ENCODE measurements at places on chromosomes 3 and 15.

- DNase-seq: no peak
Measured at GRCh38 chr3:144463911-144464310, 492.3 kb downstream of the DIPK2A start.

DNA sequence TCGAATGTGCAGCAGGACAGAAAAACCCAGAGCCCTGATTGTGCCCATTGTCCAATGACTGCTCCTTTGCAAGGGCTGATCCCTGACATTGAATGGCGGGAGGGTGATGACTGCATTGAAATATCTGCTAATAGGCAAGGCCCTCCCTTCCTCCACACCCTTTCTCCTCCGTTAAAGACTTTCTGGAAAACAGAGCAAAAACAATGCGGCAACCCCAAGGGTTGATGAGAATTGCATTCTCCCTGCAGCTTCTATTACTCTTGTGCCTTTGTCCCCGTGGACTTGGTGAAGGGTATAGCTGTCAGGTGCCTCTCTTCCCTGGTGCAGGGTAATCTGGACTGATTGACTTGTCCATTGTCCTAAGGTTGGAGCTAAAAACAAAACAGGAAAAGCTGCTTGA lies 71.8 kb downstream of the THSD4 start:
- no peak for DNase-seq

- no peak for DNase-seq
Measured at GRCh38 chr15:39592500-39592899, 11.6 kb downstream of the THBS1 start.

DNA sequence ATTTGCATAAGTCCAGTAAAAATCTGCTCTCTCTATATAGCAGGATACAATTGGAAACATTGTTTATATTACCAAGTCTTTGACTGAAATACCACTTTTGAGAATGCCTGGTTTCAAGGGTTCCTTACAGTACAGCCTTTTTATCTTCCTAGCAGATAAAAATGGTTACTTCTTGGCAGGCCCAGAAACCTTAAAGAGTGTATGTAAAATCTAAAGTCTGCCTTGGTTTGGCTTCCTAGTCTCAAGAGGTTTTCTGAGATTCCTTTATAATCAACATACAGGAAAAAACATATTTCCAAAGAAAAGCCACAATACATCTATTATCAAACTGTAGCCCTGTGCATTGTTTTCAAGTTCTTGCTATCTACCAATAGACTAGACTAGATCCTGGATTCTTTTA lies 84.6 kb downstream of the PLSCR2 start:
- no peak for DNase-seq

DNA sequence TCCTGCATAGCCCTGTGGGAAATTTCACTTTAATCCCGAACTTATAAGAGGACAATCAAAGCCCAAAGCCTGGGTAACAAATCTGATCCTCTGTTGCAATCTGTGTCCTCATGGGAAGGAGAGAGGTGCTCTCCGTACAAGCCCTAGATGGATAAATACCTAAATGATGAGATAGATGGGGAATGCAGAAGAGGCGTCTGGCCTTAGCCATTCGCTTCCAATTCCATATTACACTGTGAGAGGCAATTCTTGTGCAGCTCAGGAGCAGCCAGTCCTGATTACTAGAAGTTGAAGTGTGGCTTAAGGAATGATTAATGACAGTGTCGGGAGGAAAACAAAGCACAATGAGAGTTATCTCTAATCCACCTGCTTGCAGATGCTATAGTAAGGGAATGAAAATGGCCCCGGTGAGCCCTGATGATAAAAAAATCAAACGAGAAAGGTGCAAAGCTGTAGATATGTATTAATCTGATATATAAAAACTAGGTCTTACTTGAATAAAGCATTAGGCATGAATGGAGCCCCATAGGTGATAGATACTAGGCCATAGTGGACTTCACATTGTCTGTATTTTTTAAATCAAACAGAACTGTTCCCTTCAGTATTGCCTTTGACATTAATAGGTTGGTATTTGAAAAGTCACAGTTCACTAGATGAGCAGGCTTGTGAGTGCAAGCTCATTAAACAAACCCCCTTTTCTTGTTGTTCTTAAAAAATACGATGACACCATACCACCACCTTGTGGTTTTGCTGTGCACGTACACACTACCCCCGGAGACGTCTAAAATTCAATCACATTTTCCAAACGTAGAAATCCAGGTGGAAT lies 54.2 kb upstream of the TMCO5A start:
- no peak for DNase-seq

GRCh38 chr3:182731764-182732163 lies 61.5 kb upstream of the ATP11B start:
- no peak for DNase-seq

DNA sequence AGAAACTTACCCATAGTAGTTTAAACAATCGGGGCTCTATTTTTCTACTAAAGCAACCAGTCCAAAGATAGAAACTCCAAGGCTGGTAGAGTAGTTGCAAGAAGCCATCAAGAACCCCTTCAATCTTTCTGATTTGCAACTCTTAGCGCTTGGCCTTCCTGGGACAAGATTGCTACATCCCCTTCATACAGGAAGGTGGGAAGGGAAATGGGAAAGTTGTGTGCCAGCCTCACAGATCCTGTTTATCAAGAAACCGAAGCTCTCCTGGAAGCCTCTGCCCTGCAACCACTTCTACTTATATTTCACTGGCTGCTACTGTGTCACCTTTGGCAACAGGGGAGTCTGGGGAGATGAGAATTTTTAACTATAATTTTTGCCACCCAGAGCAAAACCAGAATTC lies 46.2 kb downstream of the OSBPL10 start:
- DNase-seq: no peak

DNA sequence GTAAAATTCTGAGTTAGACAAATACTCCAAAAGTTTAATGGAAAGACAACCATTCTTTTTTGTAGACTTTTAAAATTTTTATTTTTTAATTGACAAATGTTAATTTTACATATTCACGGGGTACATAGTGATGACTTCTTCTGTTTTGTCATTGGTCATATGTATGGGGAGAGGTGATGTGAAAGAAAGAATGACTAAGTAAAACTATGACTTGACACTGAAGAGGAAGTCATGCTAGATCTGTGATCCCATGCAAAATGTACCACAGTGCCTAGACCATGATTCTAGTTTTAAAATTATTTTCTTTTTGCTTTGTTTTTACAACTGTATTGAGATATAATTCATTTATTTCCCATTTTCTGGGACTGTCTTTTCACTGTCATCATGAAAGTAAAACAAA lies 281.6 kb downstream of the MBNL1 start:
- no peak for DNase-seq

GRCh38 chr15:59501597-59501996 lies 63.6 kb downstream of the FAM81A start:
- DNase-seq: no peak

DNA sequence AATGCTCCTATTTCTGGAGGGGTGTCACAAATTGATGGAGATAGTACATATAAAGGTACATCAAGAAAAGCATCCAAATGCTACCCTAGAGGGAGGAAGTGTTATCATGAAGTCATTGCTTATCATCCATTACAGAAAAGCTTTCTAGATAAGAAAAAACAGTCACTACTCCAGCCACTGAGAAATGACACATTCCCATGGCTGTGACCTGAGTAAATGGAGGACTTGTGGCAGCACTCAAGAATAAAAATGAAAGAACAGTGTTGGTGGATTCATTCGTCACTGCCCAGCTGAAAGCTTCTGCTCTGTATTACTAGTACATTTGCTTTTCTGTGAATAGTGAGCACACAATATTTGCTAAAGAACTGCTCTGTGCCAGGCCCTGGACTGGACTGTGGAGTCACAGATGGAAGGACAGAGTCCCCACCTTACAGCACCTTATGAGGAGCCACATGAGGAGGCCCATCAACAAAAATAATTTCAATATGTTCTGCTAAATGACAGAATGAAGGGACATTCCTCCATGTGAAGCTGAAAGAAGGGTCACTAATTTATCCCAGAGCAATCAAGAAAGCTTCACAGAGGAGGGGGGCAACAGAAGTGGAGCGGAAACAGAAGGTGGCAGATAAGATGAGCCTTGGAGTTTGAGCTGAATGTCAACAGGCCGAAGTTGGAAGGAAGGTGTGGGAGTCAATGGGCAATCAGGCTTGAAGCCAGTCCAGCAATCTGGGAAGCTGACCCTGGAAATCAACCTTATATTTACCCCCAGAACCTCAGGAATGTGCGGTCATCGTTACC lies 343.5 kb upstream of the TRIM42 start:
- DNase-seq: no peak

GRCh38 chr3:16514755-16515353 lies 1.4 kb upstream of the RFTN1 start:
- DNase-seq: no peak

DNA sequence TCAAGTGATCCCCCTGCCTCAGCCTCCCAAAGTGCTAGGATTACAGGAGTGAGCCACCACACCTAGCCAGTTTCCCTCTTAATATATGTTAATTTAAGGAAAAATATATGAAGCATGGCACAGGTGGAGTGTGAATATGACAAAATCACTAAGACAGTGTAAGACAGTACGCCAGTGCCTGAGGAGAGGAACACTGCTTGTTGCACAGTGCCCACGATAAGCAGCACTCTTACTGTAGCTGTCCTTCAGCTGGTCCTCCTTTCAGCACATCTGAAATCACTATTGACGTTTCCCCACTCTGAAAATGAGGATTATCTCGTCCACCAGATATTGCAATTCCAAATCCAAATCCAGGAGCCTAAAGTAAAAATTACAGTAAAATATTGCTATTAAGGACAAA lies 49.3 kb downstream of the TJP1 start:
- no peak for DNase-seq

GRCh38 chr15:36428102-36428845 lies 151.2 kb upstream of the CDIN1 start:
- no peak for DNase-seq

- DNase-seq: no peak
Measured at GRCh38 chr15:47283246-47283645, 434.1 kb upstream of the SEMA6D start.

- DNase-seq: no peak
Measured at GRCh38 chr3:189966843-189967242, 153.9 kb downstream of the P3H2 start.

GRCh38 chr3:33067484-33067883 lies 29.5 kb downstream of the GLB1 start:
- DNase-seq: no peak

DNA sequence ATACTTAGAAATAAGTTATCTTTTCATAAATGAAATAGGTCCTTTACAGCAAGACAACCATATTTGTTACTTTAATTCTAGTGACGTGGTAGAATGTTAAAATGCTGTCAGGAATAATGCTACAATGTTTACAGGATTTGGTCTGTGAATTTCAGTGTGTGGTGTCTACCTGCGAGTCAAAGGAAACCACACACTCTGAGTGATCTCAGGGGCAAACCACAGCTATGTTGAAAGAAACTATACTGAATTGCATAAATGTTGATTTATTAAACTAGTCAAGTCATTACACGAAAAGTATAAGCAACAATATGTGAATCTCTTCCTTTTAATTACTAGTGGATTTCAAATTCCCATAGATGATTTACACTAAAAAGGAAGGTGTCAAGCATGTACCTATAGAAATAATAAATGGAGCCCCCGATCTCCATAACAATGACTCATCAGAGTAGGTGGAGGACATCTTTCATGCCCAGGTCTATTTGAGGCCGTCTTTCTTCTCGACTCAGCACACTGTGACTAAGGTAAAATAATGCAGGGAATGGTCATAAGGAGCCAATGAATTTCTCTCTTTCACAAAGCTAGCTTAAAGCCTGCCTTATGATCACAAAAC lies 463.0 kb downstream of the ERC2 start:
- DNase-seq: no peak

- no peak for DNase-seq
Measured at GRCh38 chr3:128709038-128709437, 16.9 kb upstream of the RAB7A start.

- DNase-seq: no peak
Measured at GRCh38 chr3:72515941-72516340, 332.3 kb downstream of the SHQ1 start.

DNA sequence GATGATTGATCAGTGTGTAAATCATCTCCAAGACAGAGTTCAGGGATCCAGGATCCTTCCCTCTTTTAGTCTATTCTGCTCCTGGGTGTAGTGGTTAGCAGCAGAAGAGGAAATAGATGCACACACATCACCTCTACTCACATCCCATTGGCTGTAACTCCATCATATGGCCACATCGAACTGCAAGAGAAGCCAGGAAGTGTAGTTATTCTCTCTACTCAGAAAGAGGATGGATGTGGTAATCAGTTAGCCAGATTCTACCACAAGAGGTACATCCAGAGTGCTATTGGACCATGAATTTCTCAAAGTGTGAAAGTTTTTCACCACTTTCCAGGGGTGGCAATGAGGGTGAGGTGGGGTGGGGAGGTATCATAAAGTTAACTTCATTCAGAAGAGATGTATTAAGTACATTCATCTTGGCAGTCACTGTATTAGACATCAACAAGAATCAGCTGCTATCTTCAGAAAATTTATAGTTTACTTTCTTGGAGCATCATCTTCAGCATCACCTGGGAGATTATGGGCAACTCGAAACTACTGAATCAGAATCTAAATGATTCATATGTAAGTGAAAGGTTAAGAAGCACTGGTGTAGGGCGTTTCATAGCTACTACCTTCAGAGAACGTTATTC lies 60.6 kb upstream of the GAP43 start:
- DNase-seq: no peak

- DNase-seq: no peak
Measured at GRCh38 chr15:44726136-44726535, 10.2 kb upstream of the TRIM69 start.

- no peak for DNase-seq
Measured at GRCh38 chr3:32323604-32324003, 68.0 kb upstream of the CMTM7 start.

GRCh38 chr3:149891621-149892020 lies 78.6 kb downstream of the RNF13 start:
- DNase-seq: no peak

DNA sequence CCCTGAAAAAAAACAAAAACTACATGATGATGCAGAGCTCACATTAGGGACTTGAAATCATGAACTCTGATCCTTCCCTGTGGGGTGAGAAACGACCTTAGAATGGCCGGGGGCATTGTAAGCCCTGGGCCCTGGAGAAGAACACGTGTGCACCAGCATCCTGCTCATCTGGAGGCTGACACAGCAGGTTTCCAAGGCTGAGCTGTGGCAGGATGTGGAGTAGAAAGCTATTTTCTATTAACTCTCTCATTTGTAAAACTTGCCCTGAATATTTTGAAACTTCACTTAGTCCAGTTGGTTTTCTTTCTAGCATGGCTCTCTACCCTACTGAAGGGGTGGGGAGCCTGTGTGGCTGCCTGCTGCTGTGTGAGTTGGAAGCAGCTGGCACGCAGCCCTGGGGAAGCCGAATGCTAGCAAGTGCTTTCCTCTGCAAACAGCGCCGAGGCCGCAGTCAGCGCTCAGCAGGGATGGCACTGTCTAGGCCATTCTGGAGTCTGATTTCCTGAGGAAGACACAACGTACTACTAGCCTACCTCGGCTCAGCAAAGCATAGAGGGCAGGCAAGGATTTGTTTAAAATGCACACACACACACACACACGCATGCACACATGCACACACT lies 58.0 kb downstream of the GABRG3 start:
- no peak for DNase-seq

DNA sequence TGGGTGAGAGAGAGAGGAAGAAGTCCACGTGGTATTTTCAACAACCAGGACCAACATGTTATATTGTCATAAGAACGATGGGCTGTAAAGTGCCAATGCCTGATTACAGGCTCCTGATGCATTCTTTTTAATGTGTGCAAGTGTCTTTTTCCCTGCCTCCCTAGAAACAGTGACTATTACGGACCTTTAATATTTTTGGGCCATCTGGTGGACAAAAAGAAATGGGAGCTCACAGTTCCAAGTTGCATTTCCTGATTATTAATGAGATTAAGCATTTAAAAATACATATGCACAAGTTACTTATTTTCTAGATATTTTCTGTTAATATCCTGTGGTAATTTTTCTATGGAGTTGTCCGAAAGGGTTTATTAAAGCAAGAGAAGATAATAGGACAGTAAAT lies 530.2 kb downstream of the NR2F2 start:
- no peak for DNase-seq

All from uterus (tissue), 4 donors.